GM12878 (cell line): ENCODE measurements at places on chromosomes 2 and 18. TPM values are rescaled to one million over a fixed set of nuclear protein-coding genes. Genes with fewer than 3 reads are reported as not detected.

DLX2 gene
- not detected in 2 replicates for total RNA-seq

FBLN7 gene
- total RNA-seq, result 0.10 TPM in 1 of 2 replicates, not detected in the other

PRKAG3 gene
- total RNA-seq, result not detected in 2 replicates

SLC23A3 gene
- 0.37 and 1.0 TPM in 2 replicates for total RNA-seq

MSH2 gene
- 51.1 and 53.8 TPM in 2 replicates for total RNA-seq

VAMP5 gene
- 21.8 and 24.5 TPM in 2 replicates for total RNA-seq

GPR45 gene
- not detected in 2 replicates for total RNA-seq

SPDYA gene
- 0.46 and 0.58 TPM in 2 replicates for total RNA-seq

DNA sequence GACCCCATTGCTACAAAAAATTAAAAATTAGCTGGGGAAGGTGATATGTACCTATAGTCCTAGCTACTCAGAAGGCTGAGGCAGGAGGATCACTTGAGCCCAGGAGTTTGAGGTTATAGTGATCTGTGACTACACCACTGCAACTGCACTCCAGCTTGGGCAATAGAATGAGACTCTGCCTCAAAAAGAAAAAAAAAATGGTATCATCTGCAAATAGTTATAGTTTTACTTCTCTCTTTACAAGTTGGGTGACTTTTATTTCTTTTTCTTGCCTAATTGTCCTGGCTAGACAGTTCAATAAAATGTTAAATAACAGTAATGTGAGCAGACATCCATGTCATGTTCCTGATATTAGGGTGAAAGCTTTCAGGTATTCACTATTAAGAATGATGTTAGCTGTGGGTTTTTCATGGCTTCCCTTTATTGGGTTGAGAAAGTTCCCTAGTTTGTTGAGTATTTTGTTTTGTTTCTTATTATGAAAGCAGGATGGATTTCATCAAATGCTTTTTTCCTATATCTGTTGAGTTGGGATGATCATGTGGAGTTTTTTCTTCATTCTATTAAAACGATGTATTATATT is 24.9 kb upstream of the ACOXL start:
- no peak for DNase-seq

- DNase-seq, result no peak
These were observed 231.7 kb downstream of the MTX2 start for GRCh38 chr2:176500901-176501300.

GRCh38 chr2:36965751-36966369 is 476 bp downstream of the STRN start:
- DNase-seq, result no peak

DNA sequence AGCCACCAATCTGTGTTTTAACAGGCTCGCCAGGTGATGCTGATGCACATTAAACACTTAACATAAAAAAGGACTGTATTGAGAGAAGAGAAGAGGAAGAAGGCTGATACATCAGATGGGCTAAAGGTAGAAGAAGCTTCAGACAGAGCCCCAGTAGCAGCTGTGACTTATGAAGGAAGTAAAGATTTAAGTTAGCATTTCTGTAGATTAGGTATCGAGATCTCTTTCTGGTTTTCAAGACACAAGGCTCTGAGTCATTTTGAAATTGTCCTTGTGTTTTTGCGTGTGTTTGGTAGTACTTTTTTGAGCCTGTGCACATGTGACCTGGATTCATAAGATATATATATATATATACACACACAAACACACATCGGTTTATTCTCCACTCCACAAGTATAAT is 40.6 kb upstream of the GCFC2 start:
- DNase-seq, result peak; percentile 16

GRCh38 chr2:225437319-225437718 is 37.8 kb downstream of the NYAP2 start:
- DNase-seq, result peak; percentile 35

DNA sequence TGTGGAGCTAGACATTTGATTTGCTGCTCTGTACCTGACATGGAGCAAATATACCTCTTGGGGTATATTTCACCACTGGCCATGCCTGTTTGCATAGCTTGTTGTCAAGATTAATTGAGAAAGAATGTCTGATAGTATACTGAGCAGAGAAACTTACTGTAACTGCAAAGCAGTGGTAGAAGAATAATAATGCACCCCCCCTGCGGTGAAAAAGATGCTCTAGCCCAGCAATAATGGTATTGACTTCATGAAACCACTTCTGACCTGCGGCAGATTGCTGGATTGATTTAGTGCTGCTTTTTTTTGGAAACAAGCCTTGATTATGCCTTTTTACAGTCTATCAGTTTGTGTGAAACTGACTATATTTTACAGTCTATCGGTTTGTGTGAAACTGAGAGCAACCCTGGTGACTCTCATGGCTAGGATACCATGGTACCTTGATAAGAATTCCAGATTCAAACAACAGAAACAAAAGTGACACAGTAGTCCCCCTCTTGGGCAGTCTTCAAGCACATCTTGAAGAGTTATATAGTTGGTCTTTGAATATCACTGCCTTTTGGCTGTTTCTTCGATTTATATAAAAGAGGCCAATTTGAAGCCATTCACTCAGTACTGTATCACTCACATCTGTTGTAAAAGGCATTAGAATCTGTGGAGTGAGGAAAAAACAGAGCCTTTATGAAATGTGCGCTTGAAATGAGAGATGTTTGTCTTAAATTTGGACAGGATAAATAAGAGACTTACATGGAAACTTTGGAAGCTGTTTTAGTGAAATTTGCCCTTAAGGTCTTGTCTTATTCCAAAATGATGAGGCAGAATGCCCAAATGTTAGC is 102.5 kb downstream of the FMNL2 start:
- DNase-seq, result no peak

- no peak for DNase-seq
These were observed 17.5 kb upstream of the ILKAP start for GRCh38 chr2:238220892-238221521.

- no peak for DNase-seq
These were observed 312.4 kb upstream of the TCF4 start for GRCh38 chr18:55900380-55900779.

DNA sequence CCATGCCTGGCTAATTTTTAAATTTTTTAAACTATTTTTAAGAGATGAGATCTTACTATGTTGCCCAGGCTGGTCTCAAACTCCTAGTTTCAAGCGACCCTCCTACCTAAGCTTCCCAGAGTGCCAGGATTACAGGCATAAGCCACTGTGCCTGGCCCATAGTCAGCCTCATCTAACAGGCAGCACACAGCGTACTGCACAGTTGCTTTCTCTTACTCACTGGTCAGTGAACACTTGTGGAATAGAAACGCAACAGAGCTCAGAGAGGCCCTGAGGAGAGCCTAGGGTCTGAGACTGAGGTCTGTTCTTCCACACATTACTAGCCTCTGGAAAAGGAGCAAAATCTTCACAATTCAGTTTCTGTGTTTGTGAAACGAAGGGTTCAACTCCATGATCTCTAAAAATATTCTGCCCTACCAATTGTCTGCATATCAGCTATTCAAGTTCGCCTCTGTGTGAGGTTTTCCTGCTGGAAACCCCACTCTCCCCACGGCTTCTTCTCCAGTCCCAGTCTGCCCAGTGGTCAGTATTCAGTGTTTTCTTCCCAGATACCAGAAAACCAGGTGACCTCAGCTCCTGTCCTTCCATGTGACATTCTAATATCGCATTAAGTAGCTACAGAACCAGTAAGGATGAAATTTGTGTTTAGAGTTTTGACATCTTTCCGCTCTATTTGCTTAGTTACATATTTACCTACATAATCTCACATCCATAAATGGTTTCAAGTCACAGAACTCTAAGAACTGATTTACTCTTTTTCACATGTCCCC is 26.6 kb upstream of the SNTG2 start:
- no peak for DNase-seq

GRCh38 chr2:169222665-169223064 is 139.7 kb downstream of the LRP2 start:
- DNase-seq, result no peak

- DNase-seq, result no peak
These were observed 161.4 kb downstream of the METTL4 start for GRCh38 chr18:2409906-2410305.

- no peak for DNase-seq
These were observed 128.7 kb downstream of the UXS1 start for GRCh38 chr2:106065268-106065982.

DNA sequence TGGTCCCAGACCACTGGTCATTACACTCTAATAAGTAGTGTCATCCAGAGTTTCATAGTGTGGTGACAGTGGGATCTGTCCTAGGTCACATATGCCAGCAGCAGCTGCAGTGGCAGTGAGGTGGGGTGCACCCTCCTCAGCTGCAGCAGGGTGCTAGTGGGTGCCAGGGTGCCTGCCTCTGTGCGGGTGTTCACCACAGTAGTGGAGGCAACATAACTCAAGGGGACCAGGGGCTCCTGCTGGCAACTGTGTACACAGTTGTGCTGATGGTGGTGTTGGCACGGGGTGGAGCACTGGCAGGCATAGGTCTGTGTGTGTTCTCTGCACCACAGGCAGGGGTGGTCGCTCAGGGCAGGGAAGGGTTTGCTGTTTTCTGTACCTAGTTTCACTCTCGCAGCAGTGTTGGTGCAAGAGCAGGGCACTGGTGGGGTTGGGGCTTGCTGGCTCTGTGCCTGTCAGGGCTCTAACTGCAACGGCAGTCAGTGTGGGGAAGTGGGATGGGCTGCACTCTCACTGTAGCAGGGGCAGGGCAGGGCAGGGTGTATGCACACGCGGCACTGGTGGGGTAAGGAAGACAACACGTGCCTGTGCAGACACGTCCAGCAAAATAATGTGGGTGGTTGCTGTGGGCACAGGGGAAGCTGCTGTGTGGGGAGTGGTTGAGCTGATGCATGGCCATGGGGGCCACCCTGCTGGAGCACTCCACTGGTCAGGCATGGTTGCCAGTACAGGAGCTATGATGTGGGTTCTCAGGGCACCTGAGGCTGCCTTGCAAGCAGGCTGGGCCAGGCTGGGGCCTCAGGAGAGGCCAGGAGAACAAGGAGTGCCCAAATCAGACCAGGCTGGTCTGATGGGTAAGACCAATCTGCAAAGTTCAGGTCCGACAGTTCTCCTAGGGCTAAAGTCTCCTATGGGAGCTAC is 226.6 kb downstream of the MEIS1 start:
- no peak for DNase-seq

DNA sequence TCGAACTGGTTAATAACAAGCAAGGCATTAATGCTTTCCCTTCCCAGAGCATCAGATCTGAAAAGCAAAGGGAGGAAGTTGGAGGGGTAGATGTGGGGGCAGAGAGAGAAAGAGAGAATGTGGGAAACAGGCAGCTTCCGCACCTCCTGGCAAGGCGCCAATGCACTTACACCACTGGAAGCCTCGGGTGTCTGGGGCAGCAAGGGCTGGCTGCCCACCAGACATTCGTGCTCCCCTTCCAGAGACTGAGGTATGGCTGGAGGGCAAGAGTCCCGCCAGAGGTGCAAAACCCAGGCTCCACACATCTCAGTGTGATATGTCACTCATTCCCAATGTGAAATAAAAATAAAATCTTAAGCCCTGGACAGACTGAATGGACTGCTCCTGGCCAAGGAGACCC is 46.4 kb downstream of the TEX51 start:
- DNase-seq, result no peak

GRCh38 chr18:62357079-62357719 is 32.1 kb downstream of the TNFRSF11A start:
- no peak for DNase-seq

- no peak for DNase-seq
These were observed 55.5 kb downstream of the NCK2 start for GRCh38 chr2:105800036-105800713.

DNA sequence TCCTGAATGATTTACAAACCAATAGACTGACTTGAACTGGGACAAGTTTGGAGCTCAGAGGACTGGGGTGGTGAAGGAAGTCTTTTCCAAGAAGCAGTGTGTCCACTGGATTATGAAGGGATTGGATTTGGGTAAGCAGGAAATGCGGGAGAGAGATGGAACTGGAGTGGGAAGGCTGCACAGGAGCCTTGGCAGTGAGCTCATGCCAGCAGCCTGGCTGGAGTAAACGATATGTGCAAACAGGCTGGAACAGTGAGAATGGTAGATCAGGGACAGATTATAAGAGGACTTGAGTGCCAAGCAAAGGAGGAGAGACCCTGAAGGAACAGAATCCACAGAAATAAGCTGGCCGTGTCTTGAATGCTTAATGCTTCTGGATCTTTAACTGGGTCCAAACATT is 121.9 kb upstream of the GATA6 start:
- DNase-seq, result no peak

DNA sequence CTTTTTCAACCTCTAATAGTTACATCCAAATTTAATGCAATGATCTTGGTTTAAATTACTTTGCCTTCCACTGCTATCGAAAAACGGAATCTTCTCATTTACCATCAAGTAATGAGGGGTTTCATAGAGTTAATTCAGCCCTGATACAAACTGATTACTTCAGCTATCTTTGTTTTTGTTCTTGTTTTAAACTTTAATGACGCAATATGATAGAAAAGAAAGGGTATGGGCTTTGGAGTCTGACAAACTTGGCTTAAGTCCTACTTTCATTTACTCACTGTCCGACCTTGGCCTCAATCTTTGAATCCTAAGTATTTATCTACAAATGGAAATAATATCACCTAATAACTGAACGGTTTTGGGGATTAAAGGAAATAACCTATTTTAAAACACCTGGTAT is 16.1 kb downstream of the ADAM17 start:
- DNase-seq, result no peak

- no peak for DNase-seq
These were observed 84.1 kb downstream of the FBXO15 start for GRCh38 chr18:74063557-74063956.

GRCh38 chr2:187552828-187553681 is 1.2 kb downstream of the TFPI start:
- no peak for DNase-seq

DNA sequence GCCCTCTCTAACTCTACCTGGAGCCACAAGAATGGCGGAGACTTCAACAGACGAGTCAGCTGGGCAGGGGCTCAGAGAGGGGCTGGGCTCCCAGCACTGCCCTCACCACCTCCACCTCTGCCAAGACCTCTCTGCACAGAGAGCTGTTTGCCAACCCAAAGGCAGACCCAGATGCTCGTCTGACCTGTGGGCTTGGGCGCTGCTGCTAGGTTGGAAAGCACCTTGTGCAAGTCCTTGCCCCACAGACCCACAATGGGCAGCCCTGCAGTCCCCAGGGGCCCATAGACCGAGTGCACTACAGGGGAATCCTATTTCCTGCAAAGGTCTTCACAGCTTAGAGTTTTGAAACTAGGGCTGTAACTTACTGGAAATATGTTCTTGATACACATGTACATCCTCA is 13.3 kb downstream of the ACKR3 start:
- no peak for DNase-seq

DNA sequence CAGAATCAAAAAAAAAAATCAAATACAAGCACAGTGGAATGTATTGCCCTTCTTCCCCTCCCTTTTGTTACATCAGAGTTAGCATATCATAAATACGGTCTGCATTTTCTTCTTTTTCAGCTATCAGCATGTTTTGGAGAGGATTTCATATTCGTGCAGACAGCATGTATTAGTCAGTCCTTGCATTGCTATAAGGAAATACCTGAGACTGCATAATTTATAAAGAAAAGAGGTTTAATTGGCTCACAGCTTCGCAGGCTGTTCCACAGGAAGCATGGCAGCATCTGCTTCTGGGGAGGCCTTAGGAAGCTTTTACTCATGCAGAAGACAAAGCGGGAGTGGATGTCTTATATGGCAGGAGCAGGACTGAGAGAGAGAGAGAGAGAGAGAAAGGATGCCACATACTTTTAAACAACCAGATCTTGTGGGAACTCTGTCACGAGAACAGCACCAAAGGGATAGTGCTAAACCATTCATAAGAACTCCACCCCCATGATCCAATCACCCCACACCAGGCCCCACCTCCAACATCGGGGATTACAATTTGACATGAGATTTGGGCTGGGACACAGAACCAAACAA is 8.9 kb downstream of the IL1B start:
- no peak for DNase-seq

GRCh38 chr2:196242131-196242620 is 70.8 kb upstream of the STK17B start:
- DNase-seq, result peak; percentile 94

GRCh38 chr18:50949185-50949584 is 18.7 kb upstream of the ELAC1 start:
- no peak for DNase-seq
